T-cell (primary cell): ENCODE measurements at places on chromosomes 1 and 21.

DNA sequence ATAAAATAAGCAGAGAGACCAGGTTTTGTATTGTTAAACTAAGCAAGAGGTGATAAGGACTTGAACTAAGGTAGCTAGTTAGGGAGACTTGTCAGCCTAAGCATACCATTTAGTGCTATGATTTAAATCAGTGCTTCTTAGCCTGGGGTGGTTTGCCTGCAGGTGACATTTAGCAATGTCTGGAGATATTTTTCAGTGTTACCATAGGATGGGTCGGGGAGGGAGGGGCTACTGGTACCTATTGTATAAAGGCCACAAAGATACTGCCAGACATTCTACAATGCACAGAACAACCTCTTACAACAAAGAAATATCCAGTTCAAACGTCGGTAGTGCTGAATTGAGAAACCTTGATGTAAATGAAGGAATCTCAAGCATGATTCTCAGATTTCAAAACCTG is 3.3 kb downstream of the ATP5PB start:
- no peak for DNase-seq

DNA sequence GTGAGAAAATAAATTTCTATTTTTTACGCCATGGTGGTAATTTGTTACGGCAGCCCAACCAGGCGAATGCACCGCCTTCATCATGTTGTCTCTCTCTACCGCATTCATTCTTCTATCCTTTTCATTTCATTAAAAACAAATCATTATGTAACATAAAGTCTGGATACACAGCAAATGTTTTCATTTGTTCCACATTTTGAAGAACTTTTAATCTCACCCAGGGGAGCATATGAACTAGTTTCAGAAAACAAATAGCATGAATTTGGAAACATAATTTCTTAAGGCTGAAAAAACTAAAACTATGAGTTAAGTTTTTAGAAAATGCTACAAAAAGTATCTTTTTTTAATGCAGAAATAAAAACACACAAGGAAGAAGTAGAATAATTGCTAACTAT is 11.2 kb upstream of the OR2B11 start:
- no peak for DNase-seq

DNA sequence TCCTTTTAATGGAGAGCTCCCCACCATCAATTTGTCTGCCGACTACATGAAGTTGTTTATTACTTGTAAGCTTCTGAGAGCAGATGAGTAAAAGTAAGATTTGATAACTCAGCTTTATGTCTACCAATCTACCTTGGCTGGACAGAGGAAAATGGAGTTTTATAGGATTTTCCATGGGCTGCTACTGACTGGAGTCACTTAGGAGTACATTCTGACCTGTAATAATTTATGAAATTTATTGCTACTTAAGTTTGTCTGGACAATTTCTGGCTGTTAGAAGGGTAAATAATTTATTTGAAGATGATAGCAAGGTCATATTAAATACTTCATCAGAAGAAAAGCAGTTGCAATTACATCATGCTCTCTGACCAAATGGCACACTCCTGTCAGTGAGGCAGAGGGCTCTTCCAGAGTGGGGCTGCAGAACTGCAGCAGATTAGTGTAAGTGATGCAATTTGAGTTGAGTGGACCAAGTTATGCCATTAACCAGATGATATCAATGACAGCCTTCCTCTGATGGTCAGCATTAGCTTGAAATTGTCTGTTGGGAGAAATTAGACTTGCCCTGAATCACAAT is 736.7 kb upstream of the PTBP2 start:
- no peak for DNase-seq

DNA sequence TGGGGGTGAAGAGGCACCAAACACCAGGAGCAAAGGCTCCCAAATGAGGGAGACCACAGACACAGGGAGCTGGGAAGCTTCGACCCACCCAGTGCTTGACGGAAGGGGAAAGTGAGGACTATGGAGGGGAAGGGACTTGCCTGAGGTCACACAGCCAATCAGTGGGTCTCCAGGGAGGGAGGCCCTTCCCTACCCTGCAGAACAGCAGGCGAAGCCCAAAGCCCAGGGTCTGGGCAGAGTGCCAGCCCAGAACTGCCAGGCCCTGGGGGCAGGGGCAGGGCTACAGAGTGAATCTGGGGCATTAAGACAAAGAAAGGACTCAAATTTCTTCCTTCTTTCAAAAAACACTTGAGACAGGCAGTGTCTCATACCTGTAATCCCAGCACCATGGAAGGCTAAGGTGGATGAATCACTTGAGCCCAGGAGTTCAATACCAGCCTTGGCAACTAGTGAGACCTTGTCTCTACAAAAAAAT is 45.5 kb upstream of the ECE1 start:
- no peak for DNase-seq

- no peak for DNase-seq
Observed at GRCh38 chr1:115012434-115012833, 17.2 kb upstream of the TSHB start.

DNA sequence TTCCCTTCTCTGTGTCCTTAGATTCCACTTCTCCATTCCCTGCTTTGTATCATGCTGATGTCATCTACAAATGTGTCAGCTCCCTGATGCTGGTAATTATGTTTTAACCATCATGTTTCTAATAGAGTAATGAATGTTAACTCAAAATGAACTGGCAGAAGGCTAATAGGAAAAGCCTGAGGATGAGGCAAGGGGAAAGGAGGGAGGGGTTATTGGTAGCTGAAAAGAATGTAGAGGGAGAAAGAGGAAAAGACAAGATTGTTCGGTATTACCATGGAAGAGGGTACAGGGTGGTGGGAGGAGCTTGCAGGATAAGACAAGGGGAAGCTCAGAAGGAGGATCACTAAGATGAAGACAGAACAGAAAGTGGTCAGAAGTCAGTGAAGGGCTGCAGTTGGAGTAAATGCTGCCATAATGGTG is 150.9 kb downstream of the ZC3H11B start:
- no peak for DNase-seq

DNA sequence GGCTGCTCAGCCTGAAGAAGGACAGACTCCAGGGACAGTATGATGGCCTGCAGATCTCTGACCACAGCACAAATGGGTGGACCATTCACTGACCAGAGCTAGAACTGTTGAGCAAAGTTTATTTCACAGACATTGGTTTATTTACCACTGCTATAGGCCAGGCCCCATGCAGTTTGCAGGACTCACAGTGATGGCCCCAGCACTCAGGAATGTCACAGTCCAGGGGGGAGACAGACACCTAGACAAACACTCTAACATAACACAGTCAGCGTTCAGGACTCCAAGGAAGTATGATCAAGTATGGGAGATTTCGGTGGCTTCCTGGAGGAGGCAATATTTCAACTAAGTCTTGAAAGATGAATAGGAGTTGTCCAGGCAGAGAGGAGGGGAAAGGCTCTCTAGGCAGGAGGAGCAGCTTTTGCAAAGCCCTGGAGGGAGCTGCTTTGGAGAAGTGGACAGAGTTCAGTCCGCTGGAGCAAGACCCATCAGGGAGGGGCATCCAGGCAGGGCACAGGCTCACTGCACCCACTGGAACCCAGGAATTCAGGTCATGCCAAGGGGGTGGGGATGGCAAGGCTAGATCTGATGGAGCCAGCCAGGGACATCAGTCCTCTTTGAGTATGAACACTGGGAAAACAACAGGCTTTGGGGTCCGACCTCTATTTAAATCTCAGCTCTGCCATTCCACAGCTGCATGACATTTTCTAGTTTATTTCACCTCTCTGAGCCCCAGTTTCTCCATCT is 454.3 kb downstream of the MATN1 start:
- DNase-seq = no peak
